Spleen (tissue), 13 donors: ENCODE measurements at places on chromosomes 5 and 9. TPM values are rescaled to one million over a fixed set of nuclear protein-coding genes. Genes with fewer than 3 reads are reported as not detected.

DNA sequence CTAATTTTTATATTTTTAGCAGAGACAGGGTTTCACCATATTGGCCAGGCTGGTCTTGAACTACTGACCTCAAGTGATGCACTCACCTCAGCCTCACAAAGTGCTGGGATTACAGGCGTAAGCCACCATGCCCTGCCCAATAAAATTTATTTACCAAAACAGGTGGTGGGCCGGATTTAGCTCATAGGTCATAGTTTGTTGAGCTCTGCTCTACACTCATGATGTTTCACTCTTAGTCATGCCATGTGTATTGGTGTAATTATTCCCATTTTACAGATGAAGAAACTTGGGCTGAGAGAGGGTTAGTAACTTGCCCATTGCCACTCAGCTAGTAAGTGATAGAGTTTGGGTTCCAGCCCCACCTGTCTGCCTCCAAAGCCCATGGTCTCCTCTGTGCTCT lies 93.1 kb upstream of the WWC1 start:
- H3K27me3 ChIP-seq: no peaks in the 10 kb centered on the region
- H3K27ac ChIP-seq: no peak overlapping the region
- DNase-seq: no peak
- no peaks in the 10 kb centered on the region for H3K4me1 ChIP-seq

- H3K27me3 ChIP-seq: no peaks in the 10 kb centered on the region
- DNase-seq: no peak
- H3K4me1 ChIP-seq: no peaks in the 10 kb centered on the region
- H3K27ac ChIP-seq: no peak overlapping the region
- H3K36me3 ChIP-seq: no peaks in the 10 kb centered on the region
Observed at GRCh38 chr5:113340537-113340936, 94.3 kb downstream of the TSSK1B start.

GRCh38 chr9:36092509-36093215 lies 43.9 kb upstream of the GLIPR2 start:
- no peak for DNase-seq
- H3K4me1 ChIP-seq: peaks cover 13% of the 10 kb centered on the region
- H3K27ac ChIP-seq: peak overlapping the region; percentile 60

Gene ANGPTL2
- total RNA-seq: 66.2 TPM

DNA sequence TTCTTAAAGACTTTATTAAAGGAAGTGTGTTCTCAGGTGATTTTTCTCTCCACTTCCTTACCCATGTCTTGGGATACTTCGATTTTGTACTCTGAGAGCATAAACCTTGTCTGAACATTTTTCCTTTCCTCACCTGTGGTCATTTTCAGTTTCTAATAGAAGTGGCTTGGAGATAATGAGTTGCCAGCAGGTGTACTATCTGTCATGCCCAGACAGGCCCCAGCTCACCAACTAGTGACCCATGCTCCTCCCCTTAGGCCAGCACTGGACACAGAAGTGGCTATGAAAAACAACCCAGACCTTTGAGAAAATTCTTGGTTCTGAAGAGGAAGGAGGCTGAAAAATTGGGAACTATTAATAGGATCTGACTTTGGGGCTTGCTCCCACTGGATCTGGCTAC lies 49.2 kb upstream of the SMIM32 start:
- no peak overlapping the region for H3K27ac ChIP-seq
- H3K4me1 ChIP-seq: no peaks in the 10 kb centered on the region
- no peaks in the 10 kb centered on the region for H3K36me3 ChIP-seq
- no peak for DNase-seq

DNA sequence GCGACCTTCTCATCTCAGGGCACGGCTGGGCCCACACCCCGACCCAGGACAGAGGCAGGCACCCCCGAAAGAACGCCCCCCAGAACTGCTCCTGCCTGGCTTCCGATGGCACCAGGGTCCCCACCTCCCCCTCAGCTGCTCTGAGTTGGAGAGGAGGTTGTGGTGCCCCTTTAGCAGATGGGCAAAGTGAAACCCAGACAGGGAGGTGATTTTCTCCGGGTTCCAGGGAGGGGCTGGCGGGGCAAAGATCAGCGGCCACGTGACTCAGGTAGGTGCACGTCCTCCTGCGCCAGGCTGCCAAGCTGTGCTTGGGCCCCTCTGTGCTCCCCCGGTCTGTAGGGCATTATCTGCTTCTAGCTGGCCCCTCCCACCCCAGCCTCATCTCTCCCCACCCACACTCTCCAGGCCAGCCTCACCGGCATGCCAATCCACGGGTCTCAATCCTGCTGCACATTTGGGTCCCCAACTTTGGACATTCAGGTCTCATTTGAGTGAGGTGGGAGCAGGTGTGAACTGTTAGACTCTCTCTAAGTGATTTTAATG lies 85.1 kb upstream of the RAPGEF1 start:
- H3K4me1 ChIP-seq: no peaks in the 10 kb centered on the region
- H3K27ac ChIP-seq: no peak overlapping the region
- H3K4me3 ChIP-seq: no peak overlapping the region

- H3K36me3 ChIP-seq: no peaks in the 10 kb centered on the region
- H3K4me1 ChIP-seq: no peaks in the 10 kb centered on the region
- H3K27ac ChIP-seq: no peak overlapping the region
- H3K27me3 ChIP-seq: no peaks in the 10 kb centered on the region
- DNase-seq: no peak
Observed at GRCh38 chr5:143159031-143159430, 244.5 kb downstream of the NR3C1 start.

- H3K4me3 ChIP-seq: peak overlapping the region; percentile 9
- peak; percentile 93 for DNase-seq
- peaks cover 8% of the 10 kb centered on the region for H3K27me3 ChIP-seq
- H3K36me3 ChIP-seq: peaks cover 20% of the 10 kb centered on the region
Observed at GRCh38 chr9:126500600-126501382, 112.9 kb upstream of the LMX1B start.

Gene FST
- 0.40 TPM for total RNA-seq

- DNase-seq: no peak
- peaks cover 3% of the 10 kb centered on the region for H3K36me3 ChIP-seq
Observed at GRCh38 chr9:35001803-35002502, 12.4 kb downstream of the DNAJB5 start.

Gene BTNL3
- 2.0 TPM for total RNA-seq

- H3K36me3 ChIP-seq: peaks cover 3% of the 10 kb centered on the region
- peaks cover 20% of the 10 kb centered on the region for H3K4me1 ChIP-seq
- no peak for DNase-seq
- no peak overlapping the region for H3K4me3 ChIP-seq
- no peak overlapping the region for H3K27ac ChIP-seq
Observed at GRCh38 chr9:79705704-79706103, 133.9 kb downstream of the TLE4 start.

Gene FAM120A
- total RNA-seq: 111 TPM

Gene ANKRD33B
- 33.3 TPM for total RNA-seq

- no peaks in the 10 kb centered on the region for H3K4me1 ChIP-seq
- no peak overlapping the region for H3K4me3 ChIP-seq
- no peak overlapping the region for H3K27ac ChIP-seq
- DNase-seq: no peak
- H3K27me3 ChIP-seq: no peaks in the 10 kb centered on the region
Observed at GRCh38 chr5:156942064-156942463, 21.0 kb downstream of the TIMD4 start.

GRCh38 chr5:1536871-1537602 lies 13.3 kb upstream of the LPCAT1 start:
- H3K27ac ChIP-seq: peak overlapping the region; percentile 87
- peak; percentile 58 for DNase-seq
- no peak overlapping the region for H3K4me3 ChIP-seq
- H3K27me3 ChIP-seq: no peaks in the 10 kb centered on the region
- peaks cover 25% of the 10 kb centered on the region for H3K4me1 ChIP-seq

GRCh38 chr9:2321523-2322148 lies 300.0 kb upstream of the VLDLR start:
- DNase-seq: no peak
- H3K4me3 ChIP-seq: no peak overlapping the region
- H3K4me1 ChIP-seq: no peaks in the 10 kb centered on the region
- no peaks in the 10 kb centered on the region for H3K36me3 ChIP-seq
- H3K27ac ChIP-seq: no peak overlapping the region
